ENCODE measurements at places on chromosomes 16 and 17.

DNA sequence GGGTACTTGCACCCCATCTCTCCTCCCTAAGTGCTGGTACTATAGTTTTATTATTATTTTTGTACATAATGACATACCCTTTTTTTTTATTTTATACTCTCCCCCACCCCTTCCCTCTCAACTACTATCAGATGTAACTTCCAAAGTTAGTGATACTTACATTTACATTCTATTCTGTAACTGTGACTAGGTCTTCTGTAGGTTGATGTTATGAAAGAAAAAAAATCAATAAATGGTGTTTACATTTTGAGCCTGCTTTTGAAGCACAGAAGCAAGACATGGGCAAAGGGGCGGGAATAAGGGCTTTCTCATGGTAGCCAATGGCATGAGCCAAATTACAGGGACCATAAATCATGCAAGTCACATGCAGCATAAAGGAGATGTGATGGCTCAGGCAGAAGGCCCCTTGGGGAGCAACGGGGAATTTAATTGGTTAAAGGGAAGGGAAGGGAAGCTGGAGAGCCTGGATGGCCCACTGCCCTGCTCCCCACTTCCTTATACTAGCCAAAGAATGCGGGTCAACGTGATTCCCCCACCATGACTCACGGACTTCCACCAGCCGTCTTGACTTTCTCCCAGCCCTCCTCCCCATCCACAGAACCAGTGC is 2.4 kb upstream of the ACSF2 start:
- no peak for DNase-seq

DNA sequence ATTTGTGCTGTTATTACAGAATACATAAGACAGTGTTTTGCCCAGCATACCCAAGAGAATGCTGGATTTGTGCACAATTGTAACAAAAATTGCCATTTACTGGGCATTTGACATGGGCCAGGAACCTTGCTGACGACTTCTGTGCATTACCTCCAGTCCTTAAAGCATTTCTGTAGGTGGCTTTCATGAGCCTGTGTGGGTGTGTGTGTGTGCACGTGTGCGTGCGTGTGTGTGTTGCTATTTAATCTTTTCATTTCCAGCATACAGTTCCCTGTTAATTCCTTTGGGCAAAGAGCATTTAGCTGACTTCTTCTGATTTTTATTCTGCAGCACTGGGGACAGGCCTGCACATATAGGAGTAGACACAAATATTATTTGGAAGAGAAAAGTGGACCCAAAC is 134.4 kb downstream of the CYLD start:
- DNase-seq, result no peak

- DNase-seq, result no peak
Measured at GRCh38 chr16:86037999-86038925, 139.3 kb downstream of the IRF8 start.

DNA sequence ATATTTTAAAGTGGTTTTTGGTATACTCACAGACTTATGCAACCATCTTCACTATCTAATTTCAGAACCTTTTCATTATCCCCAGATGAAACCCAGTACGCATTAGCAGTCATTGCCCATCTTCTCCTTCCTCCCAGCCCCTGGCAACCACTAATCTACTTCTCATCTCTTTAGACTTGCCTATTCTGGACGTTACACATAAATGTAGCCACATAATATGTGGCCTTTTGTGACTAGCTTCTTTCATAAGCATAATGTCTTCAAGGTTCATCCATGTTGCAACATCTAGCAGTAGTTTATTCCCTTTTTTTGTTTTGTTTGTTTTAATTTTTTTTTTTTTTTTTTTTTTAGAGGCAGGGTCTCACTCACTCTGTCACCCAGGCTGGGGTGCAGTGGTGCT is 28.5 kb upstream of the C17orf107 start:
- DNase-seq, result no peak

DNA sequence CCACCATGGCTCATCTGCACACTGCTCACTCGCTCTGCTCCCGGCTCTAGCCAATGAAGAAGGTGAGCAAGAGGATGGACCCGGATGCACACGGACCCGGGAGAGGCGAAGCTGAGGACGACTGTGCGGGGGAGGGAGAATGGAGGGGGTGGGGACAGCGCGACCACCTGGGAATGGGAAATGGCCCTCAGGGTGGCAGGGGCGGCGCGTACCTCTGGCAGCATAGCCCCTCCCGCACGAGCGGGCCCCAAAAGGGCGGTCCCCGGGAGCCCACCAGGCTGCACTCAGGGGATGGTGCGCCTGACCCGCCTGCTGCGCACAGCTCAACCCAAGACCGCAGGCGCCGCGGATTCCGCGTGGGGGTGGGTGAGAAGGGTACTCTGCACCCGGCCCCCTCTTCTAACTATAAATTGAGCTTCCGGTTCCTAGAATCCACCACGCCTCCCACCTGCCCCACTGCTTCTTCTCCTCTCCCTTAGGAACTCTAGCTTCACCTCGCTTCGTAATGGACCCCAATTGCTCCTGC is 6.1 kb downstream of the MT1H start:
- DNase-seq, result peak; percentile 54

DNA sequence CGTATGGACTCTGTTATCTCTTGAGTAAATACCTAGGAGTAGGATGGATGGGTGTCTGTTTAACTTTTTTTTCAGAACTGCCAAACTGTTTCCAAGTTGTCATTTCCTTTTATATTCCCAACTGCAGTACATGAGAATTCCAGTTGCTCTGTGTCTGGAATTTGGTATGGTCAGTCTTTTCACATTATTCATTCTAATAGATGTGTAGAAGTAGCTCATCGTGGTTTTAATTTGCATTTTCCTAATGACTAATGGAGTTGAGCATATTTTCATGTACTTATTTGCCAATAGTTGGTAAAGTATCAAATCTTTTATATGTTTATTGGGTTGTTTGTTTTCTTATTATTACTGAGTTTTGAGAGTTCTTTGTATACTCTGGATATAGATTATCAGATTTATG is 27.0 kb downstream of the MRTFB start:
- DNase-seq, result no peak

All from stimulated activated CD8-positive, alpha-beta memory T cell treated with anti-CD3 and anti-CD28 coated beads, Interleukin-2, amount 100 ng/mL, for 48 hours (primary cell).